Stimulated activated naive CD4-positive, alpha-beta T cell (primary cell): ENCODE measurements at places on chromosomes 16 and 17.

- DNase-seq, result no peak
Measured at GRCh38 chr16:19883296-19883965, 1.2 kb downstream of the GPRC5B start.

- no peak for DNase-seq
Measured at GRCh38 chr16:51621610-51622009, 470.5 kb upstream of the SALL1 start.

DNA sequence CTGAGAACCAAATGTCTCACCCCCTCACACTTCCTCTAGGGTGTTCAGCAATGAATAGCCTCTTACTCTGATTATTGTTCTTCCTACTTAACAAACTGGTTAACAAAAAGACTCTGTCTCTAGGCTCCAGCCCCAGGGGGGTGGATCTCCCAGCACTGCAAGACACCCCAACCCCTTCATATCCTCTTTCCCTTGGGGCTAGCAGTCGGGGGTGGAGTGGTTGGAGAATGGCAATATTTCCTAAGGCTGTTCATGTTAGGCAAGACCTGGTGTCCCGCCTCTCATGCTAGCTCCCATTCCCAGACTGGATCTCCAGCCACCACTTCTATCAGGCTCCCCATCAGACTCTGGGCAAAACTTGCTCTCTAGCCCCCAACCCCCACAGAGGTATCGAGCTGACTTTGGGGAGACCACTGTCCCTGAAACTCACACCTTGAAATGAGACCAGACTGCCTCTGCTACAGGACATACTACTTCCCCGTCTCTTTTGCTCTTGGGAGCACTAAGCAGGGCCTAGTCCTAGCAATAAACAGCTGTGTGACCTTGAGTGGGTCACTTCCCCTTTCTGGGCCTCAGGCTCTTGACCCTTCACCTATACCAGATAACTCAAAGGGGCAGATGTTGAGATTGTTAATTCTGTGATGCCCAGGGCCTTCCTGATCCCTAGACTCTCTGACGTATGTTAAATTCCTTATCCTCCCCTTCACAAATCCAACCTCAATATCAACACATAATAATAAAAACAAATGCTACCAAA lies 2.4 kb downstream of the SLC25A35 start:
- DNase-seq, result no peak

GRCh38 chr17:6374761-6375312 lies 60.1 kb downstream of the AIPL1 start:
- no peak for DNase-seq

- no peak for DNase-seq
Measured at GRCh38 chr16:8919934-8920462, 37.8 kb downstream of the LITAFD start.

GRCh38 chr16:53948734-53949430 lies 244.9 kb downstream of the FTO start:
- DNase-seq, result no peak

- DNase-seq, result no peak
Measured at GRCh38 chr17:3838206-3838605, 7.8 kb downstream of the NCBP3 start.

GRCh38 chr17:4304417-4305027 lies 40.7 kb upstream of the ANKFY1 start:
- peak; percentile 7 for DNase-seq

DNA sequence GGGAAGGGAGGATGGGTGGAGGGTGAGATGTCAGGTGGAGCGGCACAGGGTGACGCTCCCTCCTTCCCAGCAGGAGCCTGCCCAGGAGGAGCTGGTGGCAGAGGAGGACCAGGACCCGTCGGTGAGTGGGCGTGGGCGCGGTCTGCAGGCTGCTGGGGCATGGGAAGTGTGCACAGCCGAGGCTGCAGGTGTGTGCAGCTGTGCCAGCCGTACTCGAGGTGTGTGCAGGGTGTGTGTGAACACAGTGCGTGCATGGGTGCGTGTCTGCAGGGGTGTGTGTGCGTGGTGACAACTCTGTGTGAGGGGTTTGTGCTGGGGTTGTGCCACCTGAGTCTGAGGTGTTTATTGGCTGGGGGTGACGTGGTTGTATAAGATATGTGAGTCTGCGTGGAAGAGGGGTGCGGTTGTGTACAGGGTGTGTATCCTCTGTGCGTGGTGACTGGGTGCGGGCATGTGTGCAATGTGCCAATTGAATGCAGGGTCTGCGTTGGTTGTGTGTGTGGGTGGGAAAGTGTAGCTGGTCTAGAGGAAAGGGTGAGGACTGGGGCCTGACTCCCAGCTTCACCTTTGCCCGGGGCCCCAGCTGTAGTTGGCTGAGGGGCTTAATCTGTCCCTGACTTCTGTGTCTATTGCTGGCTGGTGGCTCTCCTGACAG lies 670 bp downstream of the TNFSF12 start:
- DNase-seq, result peak; percentile 20

GRCh38 chr16:81774348-81774747 lies 4.7 kb upstream of the PLCG2 start:
- no peak for DNase-seq

GRCh38 chr16:57194512-57194911 lies 8.4 kb downstream of the RSPRY1 start:
- no peak for DNase-seq

DNA sequence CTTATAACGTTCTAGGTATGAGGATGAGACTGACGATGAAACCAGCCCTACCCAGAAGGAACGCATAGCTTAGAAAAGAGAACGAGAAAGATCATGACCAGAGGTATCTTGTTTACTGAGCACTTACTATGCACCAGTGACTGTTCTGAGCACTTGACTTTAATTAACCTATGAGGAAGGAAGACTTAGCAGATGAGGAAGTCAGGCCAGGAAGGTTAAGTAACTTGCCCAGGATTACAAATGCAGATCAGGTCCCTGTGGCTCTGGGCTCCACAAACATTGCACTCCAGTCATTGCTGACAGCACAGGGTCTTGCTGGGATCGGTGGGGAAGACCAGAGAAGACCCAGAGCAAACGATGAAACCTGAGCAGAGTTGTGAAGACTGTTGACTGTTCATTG lies 7.1 kb downstream of the KRT13 start:
- no peak for DNase-seq

GRCh38 chr16:414395-415169 lies 10.9 kb upstream of the RAB11FIP3 start:
- DNase-seq, result no peak

GRCh38 chr16:3377917-3378316 lies 22.2 kb downstream of the OR2C1 start:
- DNase-seq, result no peak

DNA sequence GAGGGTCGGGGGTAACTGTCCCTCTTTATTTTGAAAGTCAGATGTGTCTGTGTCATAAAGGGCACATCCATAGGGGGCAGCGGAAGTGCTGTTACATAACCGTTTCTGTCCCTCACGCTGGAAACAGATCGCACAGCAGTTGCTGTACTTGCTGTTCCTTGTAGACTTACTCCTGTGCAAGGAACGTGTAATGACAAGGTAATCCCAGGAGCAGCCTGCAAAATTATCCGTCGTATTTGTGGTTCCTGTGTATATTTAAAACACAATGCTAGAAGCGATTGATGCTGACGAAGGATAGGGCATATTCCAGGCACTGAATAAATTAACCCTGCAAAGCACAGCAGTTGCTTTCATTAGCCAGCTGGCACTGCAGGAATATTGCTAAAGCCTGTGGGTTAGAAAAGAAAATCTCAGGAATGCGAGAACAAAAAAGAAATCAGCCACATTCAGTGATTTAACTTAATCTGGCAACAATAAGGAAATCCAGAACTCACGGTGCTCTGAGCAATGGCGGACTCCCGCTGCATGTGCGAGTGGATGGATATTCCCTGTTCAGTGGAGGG lies 76.2 kb downstream of the SPECC1 start:
- no peak for DNase-seq

DNA sequence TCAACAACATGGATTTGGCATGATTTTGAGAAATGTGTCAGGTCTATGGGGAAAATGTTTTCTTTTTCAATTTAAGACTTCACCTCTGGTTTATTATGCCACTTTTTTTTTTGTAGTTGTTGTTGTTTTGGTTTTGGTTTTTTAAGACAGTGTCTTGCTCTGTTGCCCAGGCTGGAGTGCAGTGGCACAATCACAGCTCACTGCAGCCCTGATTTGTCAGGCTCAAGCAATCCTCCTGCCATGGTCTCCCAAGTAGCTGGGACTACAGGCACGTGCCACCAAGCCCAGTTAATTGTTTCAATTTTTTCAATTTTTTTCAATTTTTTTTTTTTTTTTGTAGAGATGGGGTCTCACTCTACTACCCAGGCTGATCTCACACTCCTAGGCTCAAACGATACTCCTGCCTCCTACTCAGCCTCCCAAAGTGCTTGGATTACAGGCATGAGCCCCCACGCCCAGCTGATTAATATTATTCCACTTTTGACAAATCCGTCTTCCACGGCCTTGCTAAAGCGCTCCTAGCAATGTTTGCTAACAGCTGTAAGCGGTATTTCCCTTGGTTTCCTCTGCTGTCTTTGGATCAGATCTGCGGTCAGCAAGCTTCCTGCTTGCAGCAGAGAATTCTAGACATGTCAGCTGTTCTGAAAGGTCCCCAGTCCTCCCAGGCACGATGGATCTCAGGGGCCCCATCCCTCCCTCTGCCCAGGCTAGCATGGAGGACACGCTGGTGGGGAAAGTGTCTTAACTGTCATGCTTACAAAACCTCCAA lies 7.0 kb upstream of the MILR1 start:
- peak; percentile 18 for DNase-seq

DNA sequence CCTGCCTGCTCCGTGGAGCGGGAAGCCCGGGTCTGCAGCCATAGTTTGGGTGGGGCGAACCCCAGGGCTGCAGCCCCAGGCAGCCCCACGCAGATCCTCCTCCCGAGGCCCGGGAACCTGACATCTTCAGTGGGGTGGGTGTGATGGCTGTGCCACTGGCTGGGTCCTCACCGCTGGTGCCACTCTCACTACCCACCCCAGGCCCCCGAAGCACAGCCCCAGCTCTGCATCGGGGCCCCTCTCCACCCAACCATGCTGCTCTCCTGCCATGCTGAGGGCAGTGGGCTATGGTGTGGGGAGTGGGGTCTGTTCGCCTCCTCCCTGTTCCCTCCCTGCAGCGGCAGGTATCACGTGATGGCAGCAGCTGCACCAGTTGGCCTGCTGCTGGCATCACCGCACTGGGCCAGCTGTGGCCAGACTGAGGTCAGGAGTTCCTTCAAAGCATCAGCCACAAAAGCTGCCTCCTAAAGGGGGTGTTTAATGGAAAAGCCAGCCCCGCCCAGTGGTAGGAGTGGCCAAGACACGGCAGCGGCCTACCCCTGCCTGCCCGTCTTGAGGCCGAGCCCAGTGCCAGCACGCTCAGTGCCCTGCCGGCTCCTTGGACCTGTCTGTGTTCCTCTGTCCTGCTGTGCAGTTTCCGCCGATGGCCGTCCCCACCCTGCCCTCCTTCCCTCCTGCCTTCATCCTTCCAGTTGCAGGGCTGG lies 10.8 kb downstream of the KCTD5 start:
- DNase-seq, result no peak

DNA sequence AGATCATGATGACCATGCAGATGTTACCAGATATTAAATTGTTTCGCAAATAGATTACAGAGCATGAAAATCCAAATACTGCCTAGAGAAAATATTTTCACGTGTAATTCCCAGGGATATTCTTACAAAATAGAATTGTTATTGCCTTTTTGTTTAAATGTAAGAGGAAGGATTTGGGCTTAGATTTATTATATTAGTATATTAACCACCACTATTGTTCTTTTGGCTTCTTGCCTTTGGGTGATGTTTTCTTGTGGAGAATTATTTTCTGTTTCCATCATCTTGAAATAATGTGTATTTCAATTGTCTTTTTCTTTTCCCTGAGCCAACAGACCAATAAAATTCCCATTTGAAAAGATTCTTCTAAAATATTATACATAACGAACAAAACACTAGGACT lies 109.7 kb upstream of the NUDT7 start:
- no peak for DNase-seq

DNA sequence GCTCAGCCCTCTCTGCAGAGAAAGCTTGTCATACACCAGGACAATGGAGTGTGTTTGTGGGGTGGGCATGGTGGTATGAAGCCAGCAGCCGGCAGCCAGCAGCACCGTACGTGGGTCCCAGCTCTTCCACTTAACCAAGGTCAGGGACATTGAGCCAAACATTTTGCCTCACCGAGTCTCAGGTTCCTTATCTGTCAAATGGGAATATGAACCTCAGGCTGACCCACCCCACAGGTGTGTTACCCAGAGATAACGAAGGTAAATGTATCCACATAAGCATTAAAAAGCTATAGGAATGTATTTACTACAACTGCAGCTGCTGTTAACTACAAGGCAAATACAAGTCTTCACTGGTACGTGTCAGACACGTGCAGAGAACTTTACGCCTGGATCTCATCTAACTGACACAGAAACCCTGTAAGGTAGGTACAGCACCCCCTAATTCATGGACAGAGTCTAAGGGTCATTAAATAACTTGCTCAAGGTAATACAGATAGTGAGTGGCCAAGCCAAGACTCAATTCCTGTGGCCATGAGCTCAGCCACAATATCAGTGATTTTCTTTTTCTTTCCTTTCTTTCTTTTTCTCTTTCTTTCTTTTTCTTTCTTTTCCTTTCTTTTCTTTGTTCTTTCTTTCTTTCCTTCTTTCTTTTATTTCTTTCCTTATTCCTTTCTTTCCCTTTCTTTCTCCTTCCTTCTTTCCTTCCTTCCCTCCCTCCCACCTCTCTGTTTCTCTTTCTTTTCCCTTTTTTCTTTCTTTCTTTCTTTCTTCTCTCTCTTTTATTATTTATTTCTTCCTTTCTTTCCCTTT lies 990 bp downstream of the SLC5A11 start:
- DNase-seq, result no peak

DNA sequence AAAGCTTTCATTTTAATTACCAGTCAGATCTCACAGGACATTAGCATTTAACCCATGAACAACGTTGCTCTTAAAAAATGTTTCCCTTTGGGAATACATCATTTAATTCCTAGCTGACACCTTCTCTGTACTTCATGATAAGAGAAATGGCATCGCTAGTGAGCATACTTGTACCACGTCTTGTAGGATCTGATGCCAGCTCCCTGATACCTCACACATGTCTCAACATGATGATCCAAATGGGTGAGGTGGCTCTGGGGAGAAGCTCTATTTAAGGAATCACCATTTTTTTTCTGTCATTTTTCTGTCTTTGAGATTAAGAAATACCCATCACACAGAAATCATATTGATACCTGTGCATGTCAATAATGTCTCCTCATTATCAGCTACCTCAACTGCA lies 772.1 kb upstream of the CA10 start:
- DNase-seq, result no peak

GRCh38 chr17:74454197-74455024 lies 12.0 kb upstream of the CD300A start:
- peak; percentile 53 for DNase-seq

DNA sequence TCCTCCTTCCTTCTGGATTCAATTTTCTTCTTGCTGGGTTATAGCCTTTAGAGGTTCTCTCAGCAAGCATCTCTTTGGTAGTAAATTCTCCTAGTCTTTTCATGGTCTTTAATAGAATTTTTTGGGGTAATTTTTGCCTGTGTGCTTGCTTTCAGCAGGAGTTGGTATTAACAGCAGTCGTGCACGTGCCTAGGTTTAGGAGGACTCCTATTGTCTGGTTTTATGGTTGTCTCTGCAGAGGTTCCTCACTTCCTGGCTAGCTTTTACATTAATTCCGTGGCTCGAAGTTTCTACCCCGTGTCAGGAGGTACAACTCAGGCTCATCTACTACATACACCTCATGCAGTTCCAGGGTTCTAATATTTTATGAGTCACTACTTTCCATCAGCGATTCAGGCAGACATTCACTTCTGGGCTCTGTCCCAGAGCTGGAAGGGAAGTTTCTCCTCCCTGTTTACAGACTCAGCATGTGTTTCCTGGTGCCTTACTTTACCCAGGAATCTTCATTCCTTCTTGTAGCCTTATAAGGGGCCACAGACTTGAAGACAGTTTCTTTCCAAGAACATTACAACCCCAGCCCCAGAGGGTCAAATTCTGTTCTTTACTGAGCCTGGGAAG lies 643.6 kb downstream of the HS3ST4 start:
- DNase-seq, result no peak
